ENCODE measurements at places on chromosomes 7 and 10.

DNA sequence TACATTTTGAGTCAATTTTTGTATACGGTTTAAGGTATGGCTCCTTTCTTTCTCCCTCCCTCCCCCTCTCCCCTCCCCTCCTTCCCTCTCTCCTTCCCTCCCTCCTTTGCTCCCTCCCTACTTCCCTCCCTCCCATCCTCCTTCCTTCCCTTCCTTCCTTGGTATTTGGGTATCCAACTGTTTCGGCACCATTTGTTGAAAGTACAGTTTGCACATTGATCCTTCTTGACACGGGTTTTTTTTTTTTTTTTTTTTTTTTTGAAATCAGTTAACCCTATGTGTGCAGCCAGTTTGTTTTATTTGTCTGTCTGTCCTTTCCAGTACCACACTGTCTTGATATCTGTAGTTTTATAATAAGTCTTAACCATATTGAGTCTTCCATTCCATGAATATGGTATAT is 39.9 kb upstream of the INSYN2A start:
- no peak for DNase-seq

GRCh38 chr10:119406601-119407253 is 135.8 kb downstream of the RGS10 start:
- DNase-seq: no peak

DNA sequence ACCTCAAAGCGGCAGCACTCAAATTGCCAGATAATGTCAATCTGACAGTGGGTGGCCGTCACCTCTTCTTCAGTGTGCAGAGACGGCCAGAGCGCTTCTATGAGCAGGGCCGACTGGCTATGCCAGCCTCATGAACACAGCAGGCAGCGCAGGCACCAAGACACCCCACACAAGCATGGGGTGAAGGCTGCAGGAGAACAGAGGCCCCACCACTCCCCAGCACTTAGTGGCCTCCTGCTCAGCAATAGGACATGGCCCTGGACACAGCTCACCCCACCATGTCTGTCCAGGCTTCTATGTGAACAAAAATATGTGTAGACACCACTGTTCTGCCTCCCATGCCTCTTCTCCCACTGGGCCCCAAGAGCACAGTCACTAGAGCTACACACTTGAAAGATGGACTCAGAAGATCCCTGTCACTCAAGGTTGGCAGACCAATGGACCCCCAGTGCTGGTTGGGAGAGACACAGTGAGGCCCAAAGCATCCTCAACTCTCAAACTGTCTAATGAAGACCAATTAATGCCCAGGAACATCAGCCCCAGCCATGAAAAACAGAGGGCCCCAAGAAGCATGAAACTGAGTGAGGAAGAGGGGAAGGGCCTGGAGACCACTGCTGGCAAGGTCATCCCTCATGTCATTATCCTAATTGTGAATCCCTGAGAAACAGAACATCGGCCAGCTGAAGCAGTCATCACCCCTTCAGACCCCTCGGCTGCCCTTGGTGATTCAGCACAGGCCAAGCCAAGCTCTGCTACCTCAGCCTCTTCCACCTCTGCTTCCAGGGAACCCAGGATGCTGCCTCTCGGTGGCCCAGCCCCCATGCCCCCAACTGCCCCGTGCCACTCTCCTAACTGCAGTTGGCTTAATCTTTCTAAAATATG is 77.7 kb downstream of the GRID1 start:
- DNase-seq: no peak

- no peak for DNase-seq
These were observed 70.4 kb upstream of the HECTD2 start for GRCh38 chr10:91339729-91340128.

DNA sequence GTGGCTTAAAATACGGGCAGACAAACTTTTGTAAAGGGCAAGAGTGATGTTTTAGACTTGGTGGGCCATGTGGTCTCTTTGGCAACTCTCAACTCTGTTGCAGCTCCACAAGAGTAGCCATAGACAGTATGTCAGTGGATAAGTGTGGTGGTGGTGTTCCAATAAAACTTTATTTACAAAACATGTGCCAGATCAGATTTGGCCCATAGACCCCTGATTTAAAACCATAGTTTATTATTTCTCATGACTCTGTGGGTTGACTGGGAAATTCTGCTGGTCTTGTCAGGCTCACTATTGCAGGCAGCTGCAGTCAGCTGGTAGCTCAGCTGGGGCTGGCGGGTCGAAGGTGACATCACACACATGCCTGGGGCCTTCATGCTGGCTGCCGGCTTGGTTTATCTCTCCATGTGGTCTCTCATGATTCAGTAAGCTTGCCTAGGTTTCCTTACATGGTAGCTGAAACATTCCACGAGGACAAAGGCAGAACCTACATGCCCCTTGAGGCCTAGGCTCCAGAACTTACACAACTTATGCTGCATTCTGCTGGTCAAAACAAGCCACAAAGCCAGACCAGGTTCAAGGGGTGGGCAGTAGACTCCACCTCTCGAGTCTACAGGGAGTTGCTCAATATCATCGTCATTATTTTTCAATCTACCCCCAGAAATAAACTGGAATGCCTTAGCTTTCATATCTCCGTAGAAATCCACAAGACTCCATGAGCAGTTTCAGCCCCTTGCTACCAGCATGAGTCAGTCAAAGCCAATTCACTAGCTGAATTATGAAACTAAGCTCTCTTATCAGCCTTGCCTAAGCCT is 245.7 kb downstream of the WDR11 start:
- no peak for DNase-seq

GRCh38 chr10:9992661-9993060 is 1025.0 kb upstream of the CELF2 start:
- DNase-seq: no peak

GRCh38 chr10:7945034-7945433 is 109.5 kb upstream of the GATA3 start:
- DNase-seq: no peak

GRCh38 chr7:38548605-38549004 is 82.6 kb downstream of the AMPH start:
- no peak for DNase-seq

- DNase-seq: no peak
These were observed 466.1 kb upstream of the FOXK1 start for GRCh38 chr7:4216016-4216415.

DNA sequence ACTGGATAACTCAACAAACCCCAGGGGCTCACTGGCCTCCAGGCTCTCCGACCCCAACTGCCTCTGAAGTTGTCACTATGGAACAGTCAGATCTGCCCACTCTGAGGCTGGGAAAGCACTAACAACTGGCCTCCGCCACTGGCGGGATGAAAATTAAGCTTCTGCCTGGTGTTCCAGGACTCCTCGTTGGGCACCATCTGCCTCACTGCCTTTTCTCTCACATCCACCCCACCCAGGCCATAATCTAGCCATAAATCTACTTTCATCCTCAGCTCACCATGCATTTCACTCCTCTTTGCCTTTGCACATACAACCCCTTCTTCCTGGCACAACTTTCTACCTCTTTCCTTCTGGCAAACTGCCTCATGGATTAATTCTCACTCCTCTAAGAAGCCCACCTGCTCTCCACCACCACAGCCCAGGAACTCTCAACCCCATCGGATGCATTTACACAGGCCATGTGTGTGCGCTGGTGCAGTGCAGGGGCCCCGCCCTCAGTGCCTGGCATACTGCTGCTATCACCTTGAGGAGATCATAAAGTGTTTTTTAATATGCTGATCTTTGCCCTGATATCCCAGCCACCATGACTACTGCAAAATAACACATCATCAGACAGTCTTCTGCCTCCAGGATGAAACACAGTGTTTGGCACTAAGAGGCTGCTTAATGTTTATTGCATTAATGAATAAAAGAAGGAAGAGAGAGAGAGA is 4.0 kb downstream of the CDHR1 start:
- DNase-seq: no peak

GRCh38 chr7:102197161-102197560 is 89.5 kb upstream of the SH2B2 start:
- DNase-seq: no peak

Data from D341Med (cell line).